ENCODE measurements at places on chromosomes 12 and 14. TPM values are rescaled to one million over a fixed set of nuclear protein-coding genes. Genes with fewer than 3 reads are reported as not detected.
A peak's percentile ranks its signal among the peaks of the same experiment; 100 is the strongest.

- no peak for DNase-seq
Observed at GRCh38 chr12:112096070-112096469, 12.5 kb downstream of the NAA25 start.

- DNase-seq = peak; percentile 89
Observed at GRCh38 chr12:49673446-49674317, 33.5 kb downstream of the FMNL3 start.

The P2RX7 gene
- 20.5 TPM for total RNA-seq

The RASSF9 gene
- 11.0 TPM for total RNA-seq
